Activated CD4-positive, alpha-beta T cell treated with anti-CD3 and anti-CD28 coated beads, Interleukin-2, amount 10 ng/mL, durations not matched to agents 7 days and 5 days (primary cell): ENCODE measurements at places on chromosomes 3 and 15.

GRCh38 chr3:27387625-27388024, 18.4 kb upstream of the NEK10 start:
- DNase-seq, result no peak

DNA sequence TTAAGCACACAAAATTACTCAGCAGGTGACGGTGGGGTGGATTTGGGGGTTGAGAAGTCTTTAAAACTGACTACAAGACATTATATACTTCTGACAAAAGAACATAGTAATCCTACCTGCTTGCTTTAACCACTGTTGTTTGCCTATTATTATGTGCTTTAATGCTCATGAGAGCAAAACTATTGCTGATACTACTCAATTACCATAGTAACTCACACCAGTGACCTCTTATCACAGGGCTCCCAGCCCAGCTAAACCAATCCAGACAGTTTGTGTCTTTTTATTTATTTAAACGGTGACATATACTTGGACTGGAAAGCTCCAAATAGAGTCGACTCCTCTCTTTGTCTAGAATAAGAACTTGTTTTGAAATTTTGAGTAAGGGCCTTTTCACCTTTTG, 42.8 kb upstream of the FEZF2 start:
- no peak for DNase-seq

DNA sequence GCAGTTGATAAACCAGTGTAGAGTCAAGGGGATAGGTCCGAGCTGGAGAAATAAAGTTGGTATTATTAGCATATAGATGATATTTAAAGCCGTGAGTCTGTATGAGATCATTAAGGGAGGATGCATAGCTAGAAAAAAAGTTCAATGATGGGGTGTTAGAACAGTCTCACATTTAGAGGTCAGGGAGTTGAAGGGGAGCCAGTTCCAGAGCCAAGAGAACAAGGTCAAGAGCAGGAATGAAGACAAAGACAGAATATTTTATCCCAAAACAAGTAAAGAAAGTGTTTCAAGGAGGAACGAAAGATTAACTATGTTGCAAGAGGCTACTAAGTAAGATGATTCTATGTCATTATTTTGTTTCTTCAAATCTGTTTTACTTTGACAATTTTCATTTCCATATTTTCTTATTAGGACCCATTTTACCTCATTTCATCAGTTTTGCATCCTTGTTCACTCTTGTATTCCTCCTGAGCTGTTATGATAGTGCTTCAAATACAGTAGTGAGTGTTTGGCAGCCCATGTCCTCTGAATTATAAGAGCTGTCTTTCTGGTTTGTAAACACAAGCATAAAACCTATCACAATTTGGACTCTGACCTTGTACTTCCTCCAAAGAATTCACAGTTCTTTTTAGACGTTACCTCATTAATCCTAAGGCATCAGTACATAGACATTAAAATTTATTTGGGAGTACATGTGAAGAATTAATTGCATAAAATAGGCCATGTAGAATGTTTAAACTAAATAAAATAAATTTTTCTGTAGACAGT, 695.7 kb upstream of the NECTIN3 start:
- DNase-seq, result no peak

GRCh38 chr3:98954791-98955604, 53.5 kb upstream of the DCBLD2 start:
- DNase-seq, result no peak

- no peak for DNase-seq
These were observed 117.3 kb downstream of the RPL22L1 start for GRCh38 chr3:170752571-170753155.

DNA sequence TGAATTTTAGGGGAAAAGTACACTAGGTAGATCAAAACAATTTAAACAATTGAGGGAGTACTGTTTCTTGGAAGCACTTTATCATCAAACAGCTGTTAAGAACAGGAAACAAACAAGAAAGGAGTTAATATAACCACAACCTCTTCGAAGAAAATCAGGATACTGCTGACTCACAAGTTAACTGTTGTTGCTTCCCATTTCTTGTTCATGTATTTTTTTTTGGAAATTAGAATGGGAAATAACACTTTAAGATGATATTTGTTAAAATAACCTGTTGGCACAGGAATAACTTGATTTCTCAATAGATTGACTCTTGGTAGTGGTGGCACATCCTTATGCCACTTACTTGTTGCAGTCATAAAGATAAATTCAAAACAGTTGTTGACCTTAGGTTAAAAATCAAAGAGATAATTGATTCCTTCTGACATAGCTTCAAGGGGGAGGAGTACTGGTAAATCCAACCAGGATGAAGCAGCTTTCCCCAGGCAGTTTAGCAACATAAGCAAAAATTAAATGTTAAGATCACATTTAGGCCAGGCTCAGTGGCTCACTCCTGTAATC, 3.3 kb downstream of the BNIP2 start:
- DNase-seq, result no peak
